Spleen (tissue), 13 donors: ENCODE measurements at places on chromosomes 16 and 17.

- DNase-seq: no peak
Observed at GRCh38 chr16:6684076-6684673, 648.5 kb upstream of the RBFOX1 start.

- no peak for DNase-seq
Observed at GRCh38 chr16:75053791-75054555, 55.1 kb downstream of the ZNRF1 start.

DNA sequence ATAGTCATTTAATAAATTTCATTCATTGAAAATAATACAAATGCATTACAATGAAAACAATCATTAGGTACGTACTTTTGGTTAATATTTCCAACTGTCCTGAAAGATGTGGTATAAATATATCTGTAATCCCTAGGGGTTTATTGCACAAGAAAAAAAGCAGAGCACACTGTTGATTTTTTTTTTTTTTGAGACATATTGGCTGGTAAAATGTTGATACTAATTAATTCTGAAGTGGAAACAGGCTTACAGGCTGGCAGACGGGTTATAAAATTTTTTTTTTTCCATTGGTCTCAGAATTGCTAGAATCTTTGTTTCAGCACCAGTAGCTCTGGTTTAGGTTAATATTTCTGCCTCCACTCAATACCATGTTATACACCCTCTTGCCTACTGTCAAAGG lies 193.6 kb downstream of the MAP2K6 start:
- DNase-seq: no peak

DNA sequence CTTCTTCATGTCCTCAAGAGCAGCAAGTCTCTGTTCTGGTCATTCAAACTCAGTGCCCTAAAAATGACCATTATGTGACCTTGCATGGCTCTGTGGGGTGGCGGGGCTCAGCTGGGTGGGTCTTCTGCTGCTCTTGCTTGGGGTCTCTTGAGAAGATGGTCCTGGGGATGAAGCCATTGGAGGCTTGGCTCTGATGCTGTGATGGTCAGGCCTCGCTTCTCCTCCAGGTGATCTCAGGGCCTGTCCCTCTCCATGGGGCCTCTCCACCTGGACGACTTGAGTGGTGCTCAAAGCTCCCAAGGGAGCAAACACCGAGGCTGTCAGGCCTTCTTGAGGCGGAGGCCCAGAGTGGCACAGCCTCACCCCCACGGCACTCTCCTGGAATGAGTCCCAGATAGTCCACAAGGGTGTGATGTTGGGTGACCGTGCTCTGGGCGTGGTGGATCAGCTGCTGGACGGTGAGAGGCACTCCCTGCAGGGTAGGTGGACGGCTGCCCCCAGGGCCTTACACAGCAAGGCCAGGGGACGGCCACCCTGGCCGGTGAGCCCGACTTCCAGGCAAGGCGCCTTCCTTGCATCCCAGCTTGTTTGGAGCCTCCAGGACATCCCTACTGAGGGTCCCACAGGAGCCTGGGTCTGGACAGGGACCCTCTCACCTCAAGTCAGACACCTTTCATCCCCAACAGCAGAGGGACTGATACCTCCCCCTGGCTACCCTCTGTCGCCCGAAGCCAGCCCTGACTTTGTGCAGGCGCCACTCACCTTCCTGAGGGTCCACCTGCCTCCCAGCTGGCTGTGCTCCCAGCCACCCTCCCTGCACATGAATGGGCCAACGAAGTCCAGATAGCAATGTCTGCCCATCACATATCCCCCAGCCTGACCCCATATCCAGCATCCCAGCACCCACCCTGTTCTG lies 48.7 kb downstream of the USP22 start:
- peak; percentile 66 for DNase-seq

DNA sequence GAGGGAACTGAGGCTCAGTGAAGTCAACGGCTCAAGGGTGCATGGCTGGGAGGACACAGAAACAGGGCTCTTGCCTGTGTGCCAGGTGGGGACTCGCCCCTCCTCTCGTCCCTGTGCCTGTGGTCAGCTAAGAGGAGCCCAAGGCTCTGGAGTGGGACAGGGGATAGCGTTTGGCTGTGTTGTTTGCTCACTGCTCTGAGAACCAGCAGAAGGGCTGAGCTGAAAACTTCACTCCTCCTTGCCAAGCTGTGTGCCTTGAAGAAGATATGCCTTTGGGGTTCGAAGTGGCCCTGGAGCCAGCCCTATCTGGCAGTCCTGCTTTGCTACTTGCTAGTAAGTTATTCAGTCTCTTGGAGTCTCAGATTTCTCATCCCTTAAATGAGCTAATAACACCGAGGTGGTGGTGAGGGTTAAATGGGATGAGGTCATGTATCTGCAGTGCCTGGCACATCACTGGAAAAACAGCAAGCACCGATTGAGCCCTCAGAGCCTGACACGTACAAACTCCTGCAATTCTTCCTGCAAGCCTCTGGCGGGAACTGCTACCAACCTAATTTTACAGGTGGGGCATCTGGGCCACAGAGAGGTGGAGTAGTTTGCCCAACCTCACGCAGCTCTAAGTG lies 17.7 kb downstream of the FOXL1 start:
- no peak for DNase-seq

GRCh38 chr16:89017543-89018281 lies 40.7 kb upstream of the CBFA2T3 start:
- peak; percentile 35 for DNase-seq

- no peak for DNase-seq
Observed at GRCh38 chr16:50169555-50170096, 16.5 kb downstream of the TENT4B start.

- DNase-seq: no peak
Observed at GRCh38 chr17:4053596-4053995, 89.2 kb downstream of the ZZEF1 start.

GRCh38 chr16:53482123-53482522 lies 20.9 kb downstream of the AKTIP start:
- no peak for DNase-seq

DNA sequence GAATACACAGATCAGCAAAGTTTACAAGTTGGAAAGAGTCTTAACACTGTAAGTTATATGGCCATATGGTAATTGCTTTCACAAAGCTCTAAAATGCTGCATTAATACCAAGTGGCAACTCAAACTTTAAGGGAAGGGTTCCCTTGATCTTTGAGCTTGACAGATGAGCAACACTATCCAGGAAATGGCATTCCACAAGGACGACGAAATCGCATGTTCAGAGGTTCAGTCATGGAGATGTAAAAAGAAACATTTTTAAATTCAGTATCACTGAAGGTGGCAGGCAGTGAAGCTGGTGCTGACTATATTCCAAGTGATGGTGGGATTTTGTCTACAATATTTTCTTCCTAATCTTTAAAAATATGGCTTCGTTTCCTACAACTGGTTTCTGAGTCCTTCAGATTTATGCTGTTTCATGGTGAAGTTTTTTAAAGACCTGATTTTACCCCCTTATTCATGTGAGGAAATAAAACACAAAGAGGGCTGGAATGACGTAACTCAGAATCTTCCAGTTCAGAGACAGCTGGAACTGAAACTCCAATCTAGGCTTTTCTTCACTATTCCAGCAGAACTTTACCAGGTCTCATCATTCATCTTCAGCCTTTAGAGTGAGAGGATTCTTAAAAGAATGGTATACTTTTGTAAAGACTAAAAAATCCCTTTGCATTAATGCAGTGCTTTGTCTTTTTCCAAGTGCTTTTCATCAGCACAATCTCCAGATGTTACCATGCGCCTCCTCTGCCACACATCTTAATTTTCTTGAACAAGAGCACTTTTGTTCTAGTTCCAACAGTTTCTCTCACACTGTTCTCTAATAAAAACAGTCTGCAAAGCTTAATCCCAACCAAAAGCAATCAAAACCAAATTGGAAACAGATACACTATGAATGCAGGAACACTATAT lies 20.2 kb downstream of the CHCT1 start:
- DNase-seq: no peak
